ENCODE measurements at places on chromosomes 2 and 18.

DNA sequence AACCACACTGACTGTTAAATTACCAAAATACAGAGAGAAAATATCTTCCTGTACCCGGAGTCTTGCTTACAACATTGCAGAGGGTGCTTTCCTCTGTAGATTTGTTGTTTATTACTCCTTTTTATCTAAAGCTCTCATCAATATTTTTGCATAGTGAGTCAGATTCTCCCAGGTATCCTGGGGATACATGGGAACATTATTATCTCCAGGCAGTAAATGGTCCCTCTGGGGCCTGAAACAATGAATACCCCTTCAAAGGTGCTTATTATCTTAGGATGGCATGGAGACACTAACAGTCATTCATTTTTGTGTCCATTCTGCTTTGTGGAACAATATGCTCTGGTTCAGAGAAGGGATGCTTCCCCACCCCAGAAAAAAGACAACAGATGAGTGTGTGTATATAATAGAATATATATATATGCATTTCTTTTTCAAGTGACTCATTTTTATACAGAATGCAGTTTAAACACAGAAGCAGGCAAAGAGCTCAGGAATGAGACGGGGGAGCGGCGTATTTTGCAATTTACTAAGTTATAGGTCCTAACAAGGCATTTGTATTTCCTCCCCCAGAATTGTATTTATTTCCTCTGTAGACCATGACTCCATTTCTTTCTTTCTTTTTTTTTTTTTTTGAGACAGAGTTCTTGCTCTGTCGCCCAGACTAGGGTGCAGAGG is 424.8 kb upstream of the ZEB2 start:
- DNase-seq, result no peak

DNA sequence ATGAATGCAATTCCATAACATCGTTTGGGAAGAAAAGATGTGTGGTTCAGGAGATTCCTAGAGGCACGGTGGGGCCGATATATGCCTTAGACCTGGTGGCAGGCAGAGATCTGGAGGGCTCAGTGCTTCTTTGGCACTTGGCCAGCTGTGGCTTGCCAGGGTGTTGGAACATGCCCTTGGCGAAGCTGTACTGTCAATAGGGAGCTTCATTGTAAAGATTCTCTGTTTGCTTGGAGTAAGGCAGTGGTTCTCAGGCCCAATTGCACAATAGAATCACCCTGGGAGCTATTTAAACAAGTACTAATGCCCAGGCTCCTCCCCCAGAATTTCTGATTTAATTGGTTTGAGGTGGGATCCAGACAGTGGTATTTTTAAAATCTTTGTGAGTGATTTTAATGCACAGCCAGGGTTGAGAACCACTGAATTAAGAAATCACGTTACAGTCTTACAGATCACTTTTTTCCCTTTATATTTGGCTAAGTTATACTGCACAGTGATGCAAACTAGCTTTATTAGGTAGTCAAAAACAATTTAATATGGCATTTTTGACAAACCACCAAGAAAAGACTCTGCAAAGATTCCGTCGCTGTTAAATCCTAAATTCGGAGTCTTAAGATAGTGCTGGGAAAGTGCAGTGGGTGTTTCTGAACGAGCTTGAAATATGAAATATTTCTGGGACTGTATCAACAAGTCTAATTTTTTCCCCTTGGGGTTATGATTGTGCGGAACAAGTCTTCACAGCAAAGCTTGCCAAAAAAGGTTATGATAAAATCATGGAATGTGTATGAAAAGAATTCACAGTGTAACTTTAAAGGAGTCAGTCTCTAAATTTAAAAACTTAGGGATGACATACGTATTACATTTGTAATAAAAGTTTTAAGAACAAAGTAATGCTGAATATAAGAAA is 78.0 kb downstream of the CRIM1 start:
- DNase-seq, result peak; percentile 38

GRCh38 chr2:239462671-239463506 is 62.1 kb upstream of the HDAC4 start:
- no peak for DNase-seq

DNA sequence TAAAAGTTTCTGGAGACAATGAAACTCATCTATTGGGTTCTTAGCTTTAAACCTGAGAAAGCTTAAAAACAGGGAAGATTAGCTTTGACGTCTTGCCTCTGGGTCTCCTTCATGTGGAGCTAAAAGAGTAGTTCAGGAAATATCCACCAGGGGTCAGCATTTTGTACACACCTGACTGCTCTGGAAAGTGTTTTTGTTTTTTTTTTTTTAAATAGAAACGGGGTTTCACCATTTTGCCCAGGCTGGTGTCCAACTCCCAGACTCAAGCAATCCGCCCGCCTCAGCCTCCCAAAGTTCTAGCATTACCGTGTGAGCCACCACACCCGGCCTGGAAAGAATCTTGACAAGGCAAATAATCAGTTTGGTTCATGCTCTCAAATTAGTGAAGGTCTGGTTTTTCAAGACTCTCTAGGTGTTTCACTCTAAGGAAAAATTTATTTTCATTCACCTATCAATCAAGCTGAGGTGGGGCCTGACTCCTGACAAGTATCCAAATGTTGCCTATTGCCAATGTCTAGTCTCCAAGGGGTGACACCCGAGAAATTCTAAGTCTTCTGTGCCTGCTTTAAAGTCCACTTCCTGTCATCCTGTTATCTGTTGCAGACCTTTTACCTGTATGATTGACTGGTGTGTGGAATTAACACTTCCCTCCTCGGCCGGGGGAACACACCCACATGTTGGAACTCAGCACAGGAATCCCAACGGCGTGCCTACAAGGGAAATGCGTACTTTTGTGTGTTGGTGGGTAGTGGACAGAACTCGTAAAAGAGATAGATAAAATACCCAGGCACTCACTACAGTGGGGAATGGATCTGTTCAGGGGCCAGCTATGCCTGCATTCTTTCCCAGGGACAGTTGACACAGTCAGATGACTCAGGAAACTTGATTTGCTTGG is 11.3 kb downstream of the IL1RN start:
- peak; percentile 51 for DNase-seq

- DNase-seq, result no peak
Measured at GRCh38 chr18:24704946-24705630, 244.7 kb downstream of the HRH4 start.

GRCh38 chr2:14632133-14632936 is at the start of gene LRATD1:
Gene LRATD1 (plus strand): TSS chr2:14632717. CDS start chr2:14633980, 1,263 bp downstream.
- DNase-seq, result peak; percentile 70

DNA sequence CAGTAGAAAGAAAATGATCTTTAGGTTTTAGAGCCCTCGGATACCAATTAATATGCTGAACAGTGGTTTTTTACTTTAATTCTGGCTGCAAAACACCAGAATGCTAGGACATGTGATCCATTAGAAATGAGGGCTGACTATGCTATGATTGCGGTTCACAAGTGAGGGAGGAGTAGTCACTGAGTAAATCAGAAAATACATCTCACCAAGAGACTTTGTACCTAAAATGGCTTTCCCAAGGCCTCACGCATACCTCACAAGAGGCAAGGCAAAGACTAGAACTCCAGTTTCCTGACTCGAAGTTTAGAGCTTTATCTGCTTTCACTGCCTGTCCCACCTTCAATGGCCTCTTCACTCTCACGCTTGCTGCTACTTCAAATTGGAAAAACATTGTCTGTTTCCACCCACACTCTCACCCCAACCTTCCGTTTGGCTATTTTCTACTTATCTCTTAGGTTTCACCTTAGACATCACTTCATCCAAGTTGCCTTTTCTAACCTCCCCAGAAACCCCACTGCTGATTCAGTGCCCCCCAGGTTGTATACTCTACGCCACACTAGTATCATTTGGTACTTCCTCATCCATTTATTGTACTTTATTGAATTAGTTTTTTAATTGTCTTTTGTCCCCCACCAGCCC is 5.1 kb upstream of the MBD2 start:
- DNase-seq, result no peak

DNA sequence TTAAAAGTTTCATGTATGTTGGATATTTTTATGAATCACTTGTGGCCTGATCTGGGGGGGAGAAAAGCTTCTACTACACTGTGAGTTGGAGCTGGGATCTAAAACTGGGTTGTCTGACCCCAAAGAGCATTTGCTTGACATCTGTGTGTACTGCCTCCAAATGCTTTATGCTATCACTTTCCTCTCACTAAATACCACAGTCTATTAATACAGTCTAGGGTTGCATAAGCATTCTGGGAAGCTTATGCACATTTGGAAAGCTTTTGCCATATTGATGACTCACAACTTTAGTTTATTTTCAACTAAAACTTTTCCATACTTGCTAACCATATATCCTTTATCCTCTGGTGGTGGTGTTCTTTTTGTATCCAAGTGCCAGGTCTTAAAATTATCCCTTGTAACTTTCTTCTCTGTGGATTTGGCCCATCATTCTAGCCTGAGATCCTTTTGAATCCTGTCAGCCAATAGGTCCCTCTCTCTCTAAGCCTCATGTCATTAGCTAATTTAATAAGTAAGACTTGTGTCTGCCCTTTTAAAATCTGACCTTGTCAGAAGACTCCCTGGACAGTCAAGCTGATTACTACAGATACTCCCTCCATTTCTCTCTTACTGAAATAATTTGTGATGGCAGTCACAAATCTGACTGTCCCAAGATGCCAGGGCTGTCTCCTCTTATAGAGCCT is 72.7 kb downstream of the NXPH2 start:
- DNase-seq, result peak; percentile 14

- DNase-seq, result no peak
Measured at GRCh38 chr2:207184348-207184747, 18.6 kb upstream of the KLF7 start.

GRCh38 chr18:50898919-50899318 is 20.0 kb downstream of the ME2 start:
- DNase-seq, result no peak

GRCh38 chr2:217248312-217248935 is 388.6 kb upstream of the TNP1 start:
- peak; percentile 18 for DNase-seq
